CD4-positive, alpha-beta T cell treated with Interferon gamma for 1 hour (primary cell): ENCODE measurements at places on chromosomes 1 and 21.

DNA sequence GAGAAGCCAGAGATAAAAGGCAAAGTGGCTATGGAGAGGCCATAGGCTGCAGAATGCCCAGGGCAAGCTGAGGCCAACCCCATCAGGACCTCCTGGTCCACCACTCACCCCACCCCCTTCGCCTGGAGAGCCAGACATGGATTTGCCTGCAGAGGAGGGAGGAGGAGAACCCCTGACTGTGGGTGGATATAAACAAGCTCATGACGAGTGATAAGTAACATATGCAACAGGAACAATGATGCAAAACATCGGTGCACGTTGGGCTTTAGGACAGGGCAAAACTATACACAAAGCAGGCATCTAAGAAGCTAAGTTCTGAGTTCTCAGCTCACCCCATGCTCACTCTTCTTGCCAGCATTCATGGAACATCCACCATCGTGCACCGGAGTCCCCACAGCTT is 150.3 kb downstream of the ETS2 start:
- no peak for DNase-seq

DNA sequence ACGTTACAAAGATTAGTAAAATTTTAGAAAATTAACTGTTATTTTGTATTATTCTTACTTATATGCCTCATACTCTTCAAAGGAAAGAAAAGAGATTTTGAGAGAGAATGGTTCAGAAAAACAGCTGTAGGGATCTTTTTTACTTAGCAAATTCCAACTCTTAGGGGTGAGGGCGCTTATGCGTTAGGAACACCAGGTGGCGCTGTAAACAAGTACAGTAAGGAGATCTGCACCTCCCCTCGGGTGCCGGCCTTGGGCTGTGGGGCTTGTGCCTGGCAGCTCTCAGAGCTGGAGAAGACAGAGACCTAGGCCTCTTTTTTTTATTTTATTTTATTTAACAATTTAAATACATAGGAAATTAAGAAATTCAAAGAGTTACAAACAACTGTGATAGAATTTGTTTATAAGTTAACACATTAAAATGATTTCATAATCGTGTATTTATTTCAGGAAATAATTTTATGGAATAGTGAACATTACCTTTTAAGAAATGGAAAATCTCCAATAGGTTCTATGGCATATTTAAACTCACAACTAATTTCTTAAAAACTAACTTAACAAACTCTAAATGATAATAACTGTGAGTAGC is 32.6 kb downstream of the UTP25 start:
- peak; percentile 61 for DNase-seq

- no peak for DNase-seq
Observed at GRCh38 chr1:159835356-159835755, 8.7 kb downstream of the SLAMF8 start.

DNA sequence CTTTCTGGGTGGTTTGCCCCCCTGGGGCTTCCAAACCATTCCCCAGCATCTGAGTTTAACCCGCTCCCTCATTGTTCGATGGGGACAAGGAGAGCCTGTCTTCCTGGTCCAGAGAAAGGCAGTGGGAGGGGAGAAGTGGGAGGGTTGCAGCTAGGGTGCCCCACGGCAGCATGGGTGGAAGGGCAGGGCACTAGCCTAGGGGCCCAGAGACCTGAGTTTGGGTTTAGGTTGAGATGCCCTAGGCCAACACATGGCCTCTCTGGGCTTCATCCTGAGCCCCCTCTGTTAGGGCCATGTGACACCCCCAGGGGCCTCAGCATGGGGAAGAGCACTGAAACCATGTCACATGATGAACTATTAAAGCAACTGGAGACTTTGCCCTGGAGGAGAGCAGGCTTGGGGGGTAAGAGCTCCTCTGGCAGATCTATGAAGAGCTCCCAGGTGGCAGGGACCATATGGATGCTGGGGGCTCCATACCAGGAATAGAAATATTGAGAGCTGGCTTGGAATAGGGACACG is 9.7 kb upstream of the RUNX3 start:
- no peak for DNase-seq
